ENCODE measurements at places on chromosomes 16 and 17.

DNA sequence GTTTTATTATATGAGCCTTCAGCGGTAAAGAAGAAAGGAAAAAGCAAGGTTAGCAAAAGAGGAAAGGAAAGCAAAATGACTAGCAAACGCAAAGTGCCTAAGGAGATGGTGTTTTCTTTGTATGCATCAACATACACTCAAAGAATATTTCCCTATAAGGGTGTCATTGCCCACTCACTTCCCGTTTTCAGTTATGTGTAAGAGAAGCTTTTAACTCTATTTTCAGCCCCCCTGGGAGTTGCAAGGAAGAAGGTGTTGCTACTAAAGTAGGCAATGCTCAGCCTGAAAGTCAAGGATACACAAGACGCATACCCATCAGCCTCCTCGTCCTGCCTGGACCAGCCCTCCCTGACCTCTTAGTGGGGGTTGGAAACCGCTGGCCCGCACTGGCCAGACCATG lies 267.7 kb upstream of the ZFHX3 start:
- no peak for DNase-seq

GRCh38 chr16:1309888-1310831 lies 724 bp downstream of the UBE2I start:
- DNase-seq, result no peak

- no peak for DNase-seq
Observed at GRCh38 chr17:82365606-82366295, 5.8 kb upstream of the UTS2R start.

- peak; percentile 77 for DNase-seq
Observed at GRCh38 chr17:2347805-2348685, 10.7 kb downstream of the SGSM2 start.

DNA sequence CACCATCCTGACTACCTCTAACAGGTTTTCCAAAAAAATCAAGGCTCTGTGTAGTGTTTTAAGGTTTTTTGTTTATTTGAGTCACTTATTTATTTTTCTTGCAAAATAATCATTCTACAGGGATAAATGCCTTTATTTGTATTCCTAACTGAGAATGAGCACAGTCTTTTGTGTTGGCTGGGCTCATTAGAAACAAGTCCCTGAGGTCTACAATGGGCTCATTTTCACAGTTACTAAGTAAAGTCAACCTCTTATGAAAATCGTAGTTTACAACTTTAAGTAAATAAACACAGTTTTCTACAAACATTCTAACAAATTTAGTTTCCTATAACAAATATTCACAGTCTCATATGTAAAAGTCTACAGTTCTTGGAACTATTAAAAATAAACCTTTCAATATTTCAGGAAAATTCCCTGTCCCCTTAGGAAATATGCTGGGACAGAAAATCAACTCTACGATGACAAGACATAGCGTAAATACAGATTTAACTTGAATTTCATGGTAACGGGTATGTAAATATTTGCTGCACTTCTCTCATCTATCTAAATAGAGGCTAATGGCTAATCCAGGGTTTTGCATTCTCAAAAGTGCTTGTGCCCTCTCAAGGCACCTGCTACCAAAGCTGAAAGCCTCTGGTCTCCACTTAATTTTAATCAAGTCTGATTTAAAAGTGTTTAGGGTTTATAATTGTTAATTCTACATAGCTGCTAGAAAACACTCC lies 31.5 kb upstream of the CDH5 start:
- no peak for DNase-seq

GRCh38 chr17:34616148-34616547 lies 36.8 kb downstream of the TMEM132E start:
- DNase-seq, result no peak

Measured in NCI-H446 treated with DMSO at 0.1 percent for 48 hours (cell line).